ENCODE measurements at places on chromosomes 13 and 19.

- DNase-seq, result no peak
Observed at GRCh38 chr13:111242585-111242984, 77.9 kb upstream of the TEX29 start.

- DNase-seq, result peak; percentile 58
Observed at GRCh38 chr19:1468821-1469254, 10.2 kb downstream of the C19orf25 start.

DNA sequence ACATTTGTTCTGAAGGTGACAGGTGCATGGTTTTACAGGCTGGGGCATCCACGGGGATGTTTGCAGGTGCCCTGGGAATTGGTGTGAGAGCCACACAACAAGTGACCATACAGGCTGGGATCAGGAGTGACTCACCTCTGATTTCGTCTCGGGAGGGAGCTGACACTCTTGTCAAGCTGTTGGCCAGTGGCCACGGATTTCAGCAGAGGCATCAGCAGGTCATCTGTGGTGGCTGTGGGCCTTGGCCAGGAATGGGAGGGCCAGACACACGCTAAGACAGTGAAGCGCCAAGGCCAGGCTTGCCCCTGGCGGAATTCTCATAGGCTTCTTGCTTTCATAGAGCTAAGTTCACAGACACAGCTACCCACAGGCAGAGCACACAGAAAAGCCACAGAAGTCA, 108.6 kb downstream of the HSPH1 start:
- no peak for DNase-seq

DNA sequence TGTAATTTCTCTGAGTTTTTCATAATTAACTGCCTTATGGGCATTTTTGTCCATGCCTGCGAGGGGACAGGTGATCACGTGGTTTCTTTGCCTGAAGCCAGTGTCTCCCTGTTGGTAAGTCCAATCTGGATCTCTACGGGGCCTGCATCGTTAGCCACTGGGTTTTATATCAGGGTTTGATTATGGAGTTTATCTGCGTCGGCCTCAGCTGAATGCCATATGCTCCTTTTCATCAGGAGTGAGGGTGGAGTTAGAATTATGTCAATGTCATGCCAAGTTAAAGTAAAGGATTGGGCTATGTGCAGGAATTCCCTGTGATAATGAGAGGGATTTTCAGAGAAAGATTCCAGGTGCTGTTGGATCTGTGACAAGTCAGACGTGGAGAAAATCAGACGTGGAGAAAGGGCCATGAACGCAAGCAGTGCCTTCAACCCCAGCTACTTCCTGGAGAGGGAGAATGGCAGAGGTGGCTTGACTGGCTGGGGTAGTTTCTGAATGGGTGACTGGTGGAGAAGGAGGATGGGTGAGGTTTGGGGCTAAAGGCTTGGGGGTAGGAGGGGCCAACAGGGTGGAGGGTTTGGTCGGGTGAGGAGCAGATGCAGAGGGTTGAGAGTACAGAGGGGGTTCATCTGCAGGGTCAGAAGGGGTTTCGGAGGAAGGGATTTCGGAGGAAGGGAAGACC, 24.3 kb downstream of the TMEM255B start:
- no peak for DNase-seq

DNA sequence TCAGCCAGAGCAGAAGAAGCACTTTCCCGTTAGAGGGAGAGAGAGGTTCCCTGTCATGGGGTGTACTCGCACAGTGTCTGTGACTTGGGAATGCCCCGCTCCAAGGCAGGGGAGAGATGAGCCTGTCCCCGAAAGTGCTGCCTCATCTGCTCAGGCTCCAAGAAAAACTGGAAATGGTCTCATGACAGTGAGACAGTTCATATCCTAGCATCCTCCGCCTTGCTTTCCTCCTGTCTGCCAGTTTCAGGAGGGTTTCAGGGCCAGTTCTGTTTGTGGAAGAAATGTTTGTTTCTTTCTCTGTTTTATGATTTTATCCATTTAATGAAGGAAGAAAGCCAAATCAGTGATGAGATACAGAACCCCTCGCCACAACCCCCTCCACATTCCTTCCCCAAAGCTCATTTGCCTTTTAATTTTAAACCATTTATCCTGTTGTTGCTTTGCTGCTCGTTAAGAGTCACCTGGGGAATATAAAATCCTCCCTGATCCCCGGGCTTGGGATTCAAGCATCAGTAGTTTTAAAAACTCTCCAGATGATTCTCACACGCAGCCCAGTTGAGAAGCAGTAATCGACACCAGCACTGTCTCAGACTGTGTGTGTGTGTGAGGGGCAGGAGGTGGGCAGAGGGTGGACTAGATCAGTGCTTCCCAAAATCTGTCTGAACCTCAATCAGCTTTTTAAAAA, 144.6 kb upstream of the UBL3 start:
- no peak for DNase-seq

DNA sequence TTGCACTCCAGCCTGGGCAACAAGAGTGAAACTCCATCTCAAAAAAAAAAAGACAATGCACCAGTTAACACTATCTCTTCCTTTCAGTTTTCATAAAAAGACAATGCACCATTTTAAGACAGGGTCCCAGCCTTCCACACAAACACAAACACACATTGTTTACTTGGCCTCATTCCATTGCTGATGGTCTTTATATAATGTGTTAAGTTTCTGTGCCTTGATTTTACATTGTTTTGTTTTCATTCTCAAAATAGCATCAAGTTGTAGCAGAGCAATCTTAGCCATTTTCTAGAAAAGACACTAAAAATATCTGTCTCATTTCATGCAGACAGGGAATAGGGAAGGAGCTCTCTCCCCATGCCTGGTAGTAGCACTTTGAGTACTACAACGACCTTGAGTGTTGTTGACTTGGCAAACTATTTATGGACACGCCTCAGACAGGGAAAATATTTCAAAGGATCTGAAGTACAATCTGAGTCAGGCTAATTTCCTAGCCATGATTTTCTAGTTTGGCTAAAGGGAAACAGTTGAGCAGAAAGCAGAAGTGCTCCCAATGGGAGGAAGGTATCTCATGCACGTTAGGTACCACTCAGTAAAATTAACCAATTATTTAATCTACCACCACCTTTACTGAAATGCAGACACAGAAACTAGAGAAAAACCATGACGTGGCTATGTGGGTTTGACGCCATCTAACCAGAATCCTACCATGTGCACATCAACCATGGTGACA, 120.6 kb downstream of the ABCC4 start:
- DNase-seq, result no peak

GRCh38 chr19:8056533-8056932, 4.0 kb downstream of the CCL25 start:
- DNase-seq, result no peak

DNA sequence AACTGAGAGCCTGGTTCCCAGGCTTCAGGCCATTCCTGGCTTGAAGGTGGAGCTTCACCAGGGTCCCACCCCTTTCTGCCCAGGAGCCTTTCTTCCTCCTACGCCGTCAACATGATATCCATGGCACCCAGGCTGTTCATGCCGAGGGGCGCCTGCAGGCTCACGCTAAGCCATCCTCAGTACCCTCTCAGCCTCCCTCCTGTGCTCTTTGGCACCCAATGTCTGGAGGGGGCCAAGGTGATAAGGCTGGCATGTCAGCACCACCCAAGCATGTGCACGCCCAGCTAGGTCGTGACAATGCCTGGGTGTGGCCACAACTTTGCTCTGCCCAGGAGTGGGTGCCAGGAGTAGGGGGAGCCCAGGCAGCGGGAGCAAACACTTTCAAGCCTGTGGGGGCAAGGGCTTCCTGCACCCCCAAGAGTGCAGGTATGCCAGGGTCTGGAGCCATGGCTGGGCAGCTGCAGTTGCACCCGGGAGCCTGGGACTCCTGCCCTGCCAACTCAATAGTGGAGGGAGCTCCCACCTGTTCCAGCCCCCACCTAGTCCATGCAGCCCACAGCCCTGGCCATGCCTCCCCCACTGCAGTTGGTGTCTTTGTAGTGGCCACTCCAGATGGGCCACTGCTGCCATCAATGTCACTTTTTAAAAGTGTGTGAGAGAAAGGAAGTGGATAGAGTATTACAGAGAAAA, 219.9 kb downstream of the MAB21L1 start:
- DNase-seq, result no peak

DNA sequence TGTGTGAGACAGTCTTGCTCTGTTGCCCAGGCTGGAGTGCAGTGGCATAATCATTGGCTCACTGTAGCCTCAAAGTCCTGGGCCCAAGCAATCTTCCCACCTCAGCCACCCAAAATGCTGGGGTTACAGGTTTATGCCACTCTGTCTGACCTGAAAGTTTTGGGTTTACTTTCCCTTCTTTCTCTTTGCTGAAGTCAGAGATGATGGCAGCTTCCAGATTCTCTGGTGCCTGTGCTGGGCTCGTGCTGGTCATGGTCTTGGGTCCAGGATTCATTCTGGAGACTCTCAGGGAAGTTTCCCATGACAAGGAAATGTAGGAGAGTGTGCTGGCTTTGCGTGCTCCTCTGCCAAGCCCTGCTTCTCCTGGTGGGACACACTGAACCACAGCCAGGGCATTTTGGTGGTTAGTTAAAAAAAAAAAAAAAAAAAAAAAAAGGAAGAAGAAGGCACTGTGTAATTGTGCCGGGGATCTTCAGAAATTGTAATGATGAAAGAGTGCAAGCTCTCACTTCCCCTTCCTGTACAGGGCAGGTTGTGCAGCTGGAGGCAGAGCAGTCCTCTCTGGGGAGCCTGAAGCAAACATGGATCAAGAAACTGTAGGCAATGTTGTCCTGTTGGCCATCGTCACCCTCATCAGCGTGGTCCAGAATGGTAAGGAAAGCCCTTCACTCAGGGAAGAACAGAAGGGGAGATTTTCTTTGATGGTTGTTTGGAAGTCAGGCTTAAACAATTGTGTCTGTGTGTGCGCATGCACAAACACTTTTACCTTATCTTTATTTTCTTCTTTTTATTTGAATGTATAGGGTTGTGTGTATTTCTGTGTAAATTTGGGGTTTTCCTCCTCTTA, at the start of gene ALOX5AP:
Gene ALOX5AP, plus strand, starts transcription at position 519 of the 847 bp plus-strand sequence. Its CDS starts 63 bp downstream, at position 582.
- DNase-seq, result no peak

- DNase-seq, result no peak
Observed at GRCh38 chr13:96819375-96819774, 174.9 kb downstream of the OXGR1 start.
